ENCODE measurements at places on chromosomes 12 and 14.

DNA sequence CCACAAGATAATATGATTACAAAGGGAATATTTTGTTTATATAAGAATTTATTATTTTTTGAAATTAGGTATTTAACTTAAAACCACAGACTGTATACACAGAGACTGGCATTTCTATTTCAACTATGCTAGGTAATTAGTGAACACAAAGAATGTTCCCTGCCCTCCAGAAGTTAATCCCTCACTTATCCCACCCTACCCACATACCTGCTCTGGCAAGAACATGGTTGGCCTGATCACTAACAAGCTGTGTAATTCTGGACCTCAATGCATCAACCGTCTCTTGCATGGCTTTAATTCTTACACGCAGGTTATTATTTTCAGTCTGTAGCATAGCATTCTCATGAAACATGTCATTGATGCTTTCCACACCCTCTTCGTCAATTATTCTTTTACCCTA lies 85.9 kb downstream of the KIF21A start:
- no peak for DNase-seq

DNA sequence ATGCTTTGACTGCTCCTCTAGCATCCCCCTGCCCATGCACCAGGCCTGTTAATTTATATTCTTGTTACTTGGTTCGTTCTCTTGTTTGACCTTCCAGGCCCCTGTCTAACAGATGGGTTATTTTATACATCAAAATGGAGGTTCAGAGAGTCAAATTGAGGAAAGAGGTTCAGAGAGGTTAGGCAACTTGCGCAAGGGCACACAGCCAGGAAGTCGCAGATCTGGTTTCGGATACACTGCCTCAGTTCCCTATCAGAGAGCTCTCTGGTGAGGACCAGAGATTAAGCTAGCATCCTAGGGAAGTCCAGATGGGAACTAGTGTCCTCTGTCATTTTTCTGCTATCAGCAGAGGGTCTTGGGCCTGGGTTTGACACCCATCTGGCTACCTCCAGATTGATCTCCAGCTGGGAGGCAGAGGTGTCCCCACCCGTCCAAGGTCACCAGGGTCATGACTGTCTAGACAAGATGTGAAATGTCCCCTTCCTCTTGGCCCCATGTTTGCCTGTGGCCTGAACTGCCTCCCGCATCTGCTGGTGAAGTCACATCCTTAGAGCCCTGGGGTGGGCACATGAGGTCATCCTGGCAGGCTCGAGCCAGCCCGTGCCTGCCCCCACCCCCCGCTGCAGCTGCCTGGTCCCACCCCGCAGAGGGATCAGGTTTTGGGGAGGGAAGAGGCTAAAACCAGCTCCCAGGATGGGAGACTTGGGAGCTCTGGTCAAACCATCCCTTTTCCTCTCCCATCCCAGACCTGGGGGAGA lies 84.3 kb upstream of the NCOR2 start:
- DNase-seq = peak; percentile 50

- no peak for DNase-seq
These were observed 1.2 kb downstream of the CLIP1 start for GRCh38 chr12:122421187-122421820.

GRCh38 chr12:50157259-50157658 lies 9.9 kb downstream of the CERS5 start:
- DNase-seq = no peak

GRCh38 chr14:21768875-21769257 lies 95.2 kb upstream of the OR4E1 start:
- no peak for DNase-seq

DNA sequence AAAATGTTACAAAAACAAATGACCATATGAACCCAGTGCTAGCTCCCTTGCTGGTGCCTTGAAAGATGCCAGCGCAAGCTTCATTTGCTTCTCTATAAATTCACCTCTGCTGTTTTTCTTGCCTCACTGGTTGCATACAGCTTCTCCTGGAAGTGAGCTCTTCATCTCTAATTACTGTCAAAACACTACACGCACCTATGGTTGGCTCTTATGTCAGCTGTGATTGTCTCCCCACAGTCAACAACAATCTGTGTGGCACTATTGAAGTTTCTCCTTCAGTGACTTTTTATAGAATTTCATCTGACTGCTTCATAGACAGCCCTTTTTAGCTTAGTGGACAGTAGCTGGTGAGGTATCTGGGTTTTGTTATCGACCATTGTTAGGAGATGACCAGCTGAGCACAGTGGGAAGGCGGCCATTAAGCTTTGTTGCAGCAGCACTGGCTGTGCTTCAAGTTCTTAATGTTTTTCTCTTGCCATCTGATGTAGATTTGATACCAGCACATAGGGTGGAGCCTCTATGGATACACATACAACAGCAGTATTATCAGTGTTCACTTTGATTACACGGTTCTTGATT lies 131.8 kb downstream of the KITLG start:
- no peak for DNase-seq

GRCh38 chr12:110677206-110677911 lies 11.6 kb downstream of the HVCN1 start:
- no peak for DNase-seq

- DNase-seq = no peak
These were observed 74.0 kb upstream of the PKP2 start for GRCh38 chr12:32970465-32971110.

GRCh38 chr14:105941226-105942166 lies 415.1 kb downstream of the TMEM121 start:
- no peak for DNase-seq

DNA sequence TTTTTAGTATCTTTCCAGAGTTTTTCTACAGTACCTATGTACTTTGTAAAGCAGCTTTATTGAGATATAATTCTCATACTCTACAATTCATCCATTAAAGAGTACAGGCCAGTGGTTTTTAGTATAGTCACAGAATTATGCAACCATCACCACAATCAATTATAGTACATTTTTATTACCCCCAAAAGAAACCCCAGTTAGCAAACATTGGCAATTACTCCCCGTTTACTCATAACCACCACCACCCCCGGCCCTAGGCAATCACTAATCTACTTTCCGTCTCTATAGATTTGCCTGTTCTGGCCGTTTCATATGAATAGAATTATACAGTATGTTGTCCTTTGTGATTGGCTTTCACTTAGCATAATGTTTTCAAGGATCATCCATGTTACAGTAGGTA lies 119.8 kb downstream of the KICS2 start:
- DNase-seq = no peak

- no peak for DNase-seq
These were observed 616.6 kb downstream of the CCER1 start for GRCh38 chr12:90338365-90338764.

GRCh38 chr12:75503866-75504265 lies 7.5 kb downstream of the KRR1 start:
- DNase-seq = no peak

DNA sequence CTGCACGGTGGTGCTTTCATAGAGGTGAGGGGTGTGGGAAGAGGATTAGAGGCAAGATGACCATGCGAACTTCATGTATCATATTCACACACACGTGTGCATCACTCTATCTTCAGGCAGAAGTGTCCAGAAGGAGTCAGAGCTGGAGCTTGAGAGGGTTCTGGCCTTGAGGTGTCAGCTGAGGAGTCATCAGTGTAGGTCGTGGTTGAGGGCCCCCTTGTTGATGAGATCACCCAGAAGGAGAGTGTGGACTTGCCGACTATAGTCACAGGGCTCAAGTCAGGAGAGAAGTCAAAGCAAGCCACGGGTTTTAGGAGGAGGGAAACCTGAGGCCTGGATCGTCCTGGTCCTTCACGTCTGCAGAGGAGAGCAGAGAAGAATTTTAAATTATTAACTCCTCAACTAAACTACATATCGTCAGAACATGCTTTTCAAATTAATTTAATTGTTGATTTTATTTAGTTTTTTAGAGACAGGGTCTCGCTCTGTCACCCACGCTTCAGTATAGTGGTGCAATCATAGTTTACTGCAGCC lies 25.4 kb downstream of the EML1 start:
- no peak for DNase-seq

GRCh38 chr14:59150990-59151389 lies 37.5 kb upstream of the DAAM1 start:
- DNase-seq = no peak

GRCh38 chr12:57613427-57614109 lies 2.3 kb downstream of the ARHGEF25 start:
- no peak for DNase-seq

GRCh38 chr14:64968167-64968566 lies 4.0 kb downstream of the RAB15 start:
- DNase-seq = peak; percentile 26

DNA sequence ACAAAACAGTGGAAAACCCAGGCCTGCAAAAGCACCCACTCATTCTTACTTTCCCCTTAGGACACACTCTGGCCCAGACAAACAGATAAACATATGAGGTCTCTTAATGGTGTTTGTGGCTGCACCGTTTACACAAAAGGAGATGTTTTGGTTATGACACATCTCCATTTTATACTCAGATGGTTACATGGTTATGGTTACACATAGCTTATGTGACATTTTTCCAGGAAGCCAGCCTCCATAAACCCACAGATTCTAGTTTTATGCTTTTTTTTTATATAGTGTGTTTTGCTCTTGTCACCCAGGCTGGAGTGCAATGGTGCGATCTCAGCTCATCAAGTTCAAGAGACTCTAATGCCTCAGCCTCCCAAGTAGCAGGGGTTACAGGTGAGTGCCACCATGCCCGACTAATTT lies 3.5 kb upstream of the KLRD1 start:
- DNase-seq = no peak

- DNase-seq = no peak
These were observed 91.7 kb upstream of the FUT8 start for GRCh38 chr14:65320661-65321308.

- DNase-seq = peak; percentile 98
These were observed at the start of gene REC8 for GRCh38 chr14:24171422-24172260. Gene REC8, plus strand, starts transcription at chr14:24172080. Its CDS starts 473 bp downstream, at chr14:24172553.

GRCh38 chr14:92323011-92323915 lies at the start of gene SLC24A4:
Gene SLC24A4, plus strand, starts transcription at chr14:92323165. Its CDS starts 666 bp downstream, at chr14:92323831.
- DNase-seq = no peak

DNA sequence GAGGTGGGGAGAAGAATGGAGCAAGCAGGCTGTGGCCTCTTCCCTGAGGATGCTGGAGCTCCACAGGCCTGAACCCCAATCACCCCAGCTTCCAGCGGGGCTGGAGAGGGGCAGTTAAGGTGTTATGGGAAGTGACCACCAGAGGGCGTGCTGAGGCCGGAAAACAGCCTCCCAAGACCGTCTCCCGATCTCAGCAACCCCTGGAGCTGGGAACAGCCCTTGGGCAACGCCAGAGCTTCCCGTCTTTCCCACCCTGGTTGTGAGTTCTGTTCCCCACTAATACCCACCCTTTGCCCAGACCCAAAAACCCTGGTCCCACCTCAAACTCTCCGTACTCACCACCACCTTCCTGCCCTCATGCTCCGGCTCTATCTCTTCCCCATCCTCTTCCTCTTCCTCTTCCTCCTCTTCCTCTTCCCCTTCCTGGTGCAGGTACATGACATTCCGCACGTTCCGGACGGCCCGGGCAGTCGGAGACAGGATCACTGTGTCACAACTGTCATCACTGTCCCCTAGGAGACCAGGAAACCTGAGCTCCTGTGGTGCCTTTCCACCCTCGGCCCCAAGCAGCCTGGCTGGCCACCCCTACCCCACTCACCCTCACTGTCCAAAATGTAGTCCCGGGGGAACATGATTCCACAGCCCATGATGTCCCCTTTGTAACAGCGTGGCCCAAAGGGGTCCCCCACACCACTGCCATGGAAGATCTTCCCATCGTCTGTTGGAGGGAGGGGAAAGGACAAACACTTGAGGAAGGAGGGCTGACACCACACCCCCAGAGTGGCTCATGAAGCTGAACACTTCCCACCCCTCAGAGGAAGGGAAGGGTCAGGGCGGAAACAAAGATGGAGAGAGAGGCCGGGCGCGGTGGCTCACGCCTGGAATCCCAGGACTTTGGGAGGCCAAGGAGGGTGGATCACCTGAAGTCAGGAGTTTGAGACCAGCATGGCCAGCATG lies 12.9 kb downstream of the SPRYD3 start:
- no peak for DNase-seq

DNA sequence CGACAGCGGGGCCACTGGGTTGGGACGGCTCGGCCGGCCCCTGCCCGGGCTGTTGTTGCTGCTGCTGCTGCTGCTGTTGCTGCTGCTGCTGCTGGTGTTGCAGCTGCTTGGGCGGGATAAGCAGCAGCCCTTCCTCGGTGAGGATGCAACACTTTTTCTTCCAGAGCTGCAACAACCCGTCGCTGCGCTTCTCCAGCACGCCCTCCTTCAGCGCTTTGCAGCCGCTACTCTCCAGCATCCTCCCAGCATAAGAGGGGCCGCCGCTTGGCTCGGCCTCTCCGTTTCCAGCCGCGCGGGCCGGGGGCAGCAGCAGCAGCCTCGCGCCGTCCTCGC lies 529 bp downstream of the PHLDA1 start:
- DNase-seq = no peak

GRCh38 chr12:7638064-7638759 lies 27.5 kb downstream of the APOBEC1 start:
- DNase-seq = no peak

DNA sequence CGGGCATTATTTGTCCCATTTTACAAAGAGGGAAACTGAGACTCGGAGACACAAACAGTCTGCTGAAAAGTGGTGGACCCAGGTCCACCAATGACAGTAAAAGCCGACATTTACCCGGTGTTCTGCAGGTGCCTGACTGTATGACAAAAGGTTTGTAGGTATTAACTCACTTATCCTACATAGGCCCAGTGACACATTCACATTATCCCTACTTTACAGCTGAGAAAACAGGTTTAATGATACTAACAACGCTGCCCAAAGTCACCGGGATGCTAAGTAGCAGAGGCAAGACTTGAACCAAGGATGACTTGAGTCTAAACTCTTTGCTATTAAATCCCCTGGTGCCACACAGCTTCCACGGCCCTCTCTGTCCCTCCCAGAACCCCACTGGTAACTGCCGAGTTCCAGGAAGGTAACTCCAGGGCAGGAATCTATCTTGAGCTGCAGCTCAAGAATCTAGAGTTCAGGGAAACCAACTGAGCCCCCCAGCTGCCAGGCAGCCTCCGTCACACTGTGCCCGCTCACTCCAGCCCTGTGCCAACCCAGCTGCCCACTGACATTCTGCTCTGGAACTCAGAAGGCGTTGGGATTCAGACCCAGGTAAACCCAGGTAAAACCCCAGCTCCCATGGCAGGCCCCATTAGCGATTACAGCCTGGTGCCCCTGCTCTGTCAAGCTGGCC lies 33.7 kb downstream of the SYNE3 start:
- no peak for DNase-seq

DNA sequence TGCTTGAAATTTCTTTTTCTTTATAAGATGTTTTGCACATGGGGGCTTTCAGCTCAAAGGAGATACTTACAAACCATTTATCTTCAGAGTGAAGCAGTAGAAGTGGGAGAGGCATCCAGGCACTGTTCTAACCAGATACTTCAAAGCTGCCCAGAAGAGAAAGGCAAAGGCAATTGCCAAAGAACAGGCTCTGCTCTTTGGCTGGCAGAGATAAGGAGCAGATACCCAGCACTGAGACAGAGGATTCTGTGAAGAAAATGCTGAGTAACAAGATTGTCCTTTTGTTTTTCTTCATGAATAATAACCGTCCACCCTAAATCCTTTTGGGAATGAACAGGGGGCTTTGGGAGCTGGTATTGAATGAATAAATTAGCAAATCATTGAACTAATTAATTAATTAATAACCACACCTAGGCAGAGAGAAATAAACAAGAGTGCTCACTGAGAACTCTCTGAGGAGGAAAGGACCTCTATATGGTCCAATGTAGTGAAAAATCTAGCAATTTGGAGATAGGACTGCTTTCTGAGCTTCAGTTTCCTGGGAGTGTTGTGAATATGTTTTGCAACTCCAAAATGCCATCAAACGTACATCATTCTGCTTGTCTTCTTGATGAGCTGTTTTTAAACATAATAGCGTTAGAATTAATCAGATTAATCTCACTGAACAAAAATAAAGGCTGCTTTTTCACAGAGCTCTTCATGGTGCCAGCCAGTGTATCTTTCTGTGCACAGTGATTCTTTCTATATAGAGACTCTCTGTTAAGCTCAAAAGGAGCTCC lies 192.8 kb upstream of the AMIGO2 start:
- no peak for DNase-seq
